ENCODE measurements at places on chromosomes 16 and 17.

GRCh38 chr16:86317813-86318650 lies 192.3 kb upstream of the FOXF1 start:
- no peak for DNase-seq

DNA sequence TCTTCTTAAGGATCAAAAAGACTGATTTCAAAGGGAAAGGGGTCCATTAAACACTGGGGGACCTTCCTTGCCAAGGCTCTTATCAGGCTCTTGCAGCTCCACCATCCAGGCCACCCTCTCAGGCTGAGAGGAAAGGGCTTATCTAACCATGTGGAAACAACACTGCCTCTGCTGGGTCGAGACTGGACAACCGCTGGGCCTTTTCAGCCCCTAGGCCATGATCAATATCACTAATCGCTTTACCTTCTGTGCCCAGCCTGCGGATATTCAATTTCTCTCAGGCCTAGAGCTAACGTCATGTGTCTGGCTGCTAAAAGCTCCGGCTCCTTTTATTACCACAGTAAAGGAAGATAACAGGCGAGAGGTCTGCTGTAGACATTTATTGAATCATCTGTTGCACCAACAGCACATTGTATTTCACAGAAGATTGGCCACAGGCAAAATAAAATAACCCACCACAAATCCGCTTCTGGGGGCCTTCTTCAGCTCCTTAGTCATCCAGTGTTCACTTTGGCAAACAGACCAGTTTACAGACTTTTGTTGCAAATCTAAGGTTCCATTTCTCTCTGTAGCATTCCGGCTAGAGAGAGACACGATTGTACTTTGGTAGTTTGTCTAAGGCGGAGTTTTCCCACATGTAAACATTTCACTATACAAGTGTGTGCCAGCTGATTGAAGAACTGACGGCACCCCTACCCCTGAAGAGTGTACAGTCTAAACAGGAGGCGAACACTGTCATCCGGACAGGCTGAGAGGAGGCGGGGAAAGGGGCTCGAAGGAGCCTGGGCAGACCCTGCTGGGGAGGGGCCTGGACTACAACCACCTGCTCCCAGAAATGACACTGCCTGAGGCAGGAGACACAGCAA lies 13.9 kb downstream of the CYB561 start:
- no peak for DNase-seq

DNA sequence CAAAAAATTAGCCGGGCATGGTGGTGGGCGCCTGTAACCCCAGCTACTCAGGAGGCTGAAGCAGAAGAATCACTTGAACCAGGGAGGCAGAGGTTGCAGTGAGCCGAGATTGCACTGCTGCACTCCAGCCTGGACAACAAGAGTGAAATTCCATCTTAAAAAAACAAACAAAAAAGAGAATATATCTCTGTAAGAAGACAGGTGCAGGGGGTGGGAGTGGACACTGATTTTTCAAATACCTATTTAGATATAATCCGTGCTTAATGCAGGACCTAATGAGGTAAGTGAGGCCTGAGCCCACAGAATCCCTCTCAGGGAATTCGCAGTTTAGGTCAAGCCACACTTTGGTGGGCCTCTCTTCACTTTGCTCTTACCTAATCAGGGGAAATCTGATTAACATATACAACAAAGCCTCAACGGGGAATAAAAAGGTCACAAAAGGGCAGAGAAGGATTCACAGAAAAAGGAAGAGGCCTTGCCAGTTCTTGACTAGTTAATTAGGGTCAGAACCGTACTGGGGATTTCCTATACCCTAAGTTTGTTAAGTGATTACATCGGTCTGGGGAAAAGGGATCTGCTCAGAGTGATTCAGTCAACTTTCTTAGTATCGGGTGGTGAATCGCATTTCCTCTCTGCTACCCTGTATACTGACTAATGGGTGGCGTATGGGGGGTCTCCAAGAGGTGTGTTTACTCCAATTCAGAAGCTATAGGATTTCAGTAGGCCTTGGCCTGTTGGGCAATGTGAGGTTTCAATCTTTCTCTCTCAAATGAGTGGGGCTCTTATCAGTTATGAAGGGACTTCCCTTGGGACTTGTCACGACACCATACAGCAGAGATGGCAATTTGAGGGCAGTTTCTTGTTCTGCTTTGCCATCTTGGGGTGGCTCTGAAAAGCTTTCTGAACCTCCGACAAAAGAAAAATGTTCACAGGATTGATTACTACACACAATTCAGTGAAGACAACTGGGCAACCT lies 1.9 kb upstream of the NFAT5 start:
- no peak for DNase-seq

DNA sequence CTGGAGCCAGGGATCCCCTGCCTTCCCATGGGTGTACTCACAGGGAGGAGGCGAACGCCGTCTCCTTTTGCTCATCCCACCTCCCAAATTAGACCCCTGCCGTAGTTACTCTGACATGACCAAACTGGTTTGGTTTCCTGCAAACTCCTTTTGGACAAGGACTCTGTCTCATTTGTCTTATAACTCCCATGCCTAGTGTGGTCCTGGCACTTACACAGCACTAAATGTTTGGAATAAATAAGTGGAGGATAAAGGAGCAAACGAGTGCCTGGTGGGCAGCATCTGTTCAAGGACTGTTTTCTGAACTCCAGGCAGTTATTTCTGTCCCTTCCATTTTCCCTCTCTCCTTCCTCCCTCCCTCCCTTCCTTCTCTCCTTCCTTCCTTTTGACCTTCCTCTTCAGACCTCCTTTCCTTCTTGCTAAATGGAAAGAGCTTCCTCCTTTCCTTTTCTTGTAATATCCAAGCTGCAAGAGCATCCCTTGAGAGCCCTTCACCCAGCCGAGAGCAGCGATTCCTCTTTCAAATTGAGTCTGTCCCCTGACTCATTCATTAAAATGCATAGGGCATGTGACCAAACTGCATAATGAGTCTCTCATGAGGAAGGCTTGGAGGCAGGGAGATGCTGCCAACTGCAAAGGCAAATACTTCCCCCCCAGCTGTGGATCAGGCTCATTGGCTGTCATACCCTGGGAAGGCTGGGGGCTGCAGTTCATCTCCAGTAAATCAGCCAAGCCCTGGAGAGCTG lies 36.8 kb downstream of the CHD9 start:
- no peak for DNase-seq

DNA sequence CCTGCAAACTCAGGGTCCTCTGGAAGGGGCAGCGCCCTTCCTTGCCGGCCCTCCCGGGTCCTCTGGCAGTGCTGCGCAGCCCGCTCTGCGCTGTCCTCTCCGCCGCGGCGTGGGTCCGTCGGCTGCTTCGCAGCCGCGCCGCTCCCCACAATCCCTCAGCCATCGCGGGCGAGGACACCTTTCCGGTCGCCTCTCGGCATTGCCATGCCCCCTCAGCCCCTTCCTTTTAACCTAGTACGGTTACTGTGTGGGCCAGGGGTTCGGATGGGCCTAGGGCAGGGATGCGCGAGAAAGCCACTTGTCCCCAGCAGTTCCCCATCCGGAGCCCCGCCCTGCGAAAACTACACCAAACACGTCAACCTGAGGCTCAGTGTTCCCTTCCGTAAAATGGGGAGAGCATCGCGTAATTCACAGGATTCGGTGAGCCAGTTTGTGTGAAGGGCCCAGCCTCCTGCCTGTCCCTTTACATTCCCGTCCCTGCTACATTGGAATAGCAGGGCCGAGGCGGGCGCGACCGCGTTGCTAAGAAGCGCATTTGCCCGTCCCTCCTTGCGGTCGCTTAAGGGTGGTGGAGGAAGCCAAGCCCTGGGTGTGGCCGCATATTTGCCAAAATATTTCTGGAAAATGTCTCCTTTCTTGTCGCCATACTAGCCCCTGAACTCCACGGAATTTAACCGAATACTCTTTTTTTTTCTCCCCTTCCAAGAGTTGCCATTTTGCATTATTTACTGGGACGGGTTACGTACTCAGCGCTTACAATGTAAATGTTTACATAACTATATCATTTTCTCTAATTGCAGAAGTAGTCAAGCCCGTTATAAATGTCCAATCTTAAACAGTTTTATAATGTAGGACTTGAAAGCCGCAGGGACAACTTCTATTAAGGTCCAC lies 13.2 kb downstream of the COPZ2 start:
- DNase-seq = no peak

- DNase-seq = no peak
Observed at GRCh38 chr16:66840883-66841282, 3.3 kb upstream of the CA7 start.

DNA sequence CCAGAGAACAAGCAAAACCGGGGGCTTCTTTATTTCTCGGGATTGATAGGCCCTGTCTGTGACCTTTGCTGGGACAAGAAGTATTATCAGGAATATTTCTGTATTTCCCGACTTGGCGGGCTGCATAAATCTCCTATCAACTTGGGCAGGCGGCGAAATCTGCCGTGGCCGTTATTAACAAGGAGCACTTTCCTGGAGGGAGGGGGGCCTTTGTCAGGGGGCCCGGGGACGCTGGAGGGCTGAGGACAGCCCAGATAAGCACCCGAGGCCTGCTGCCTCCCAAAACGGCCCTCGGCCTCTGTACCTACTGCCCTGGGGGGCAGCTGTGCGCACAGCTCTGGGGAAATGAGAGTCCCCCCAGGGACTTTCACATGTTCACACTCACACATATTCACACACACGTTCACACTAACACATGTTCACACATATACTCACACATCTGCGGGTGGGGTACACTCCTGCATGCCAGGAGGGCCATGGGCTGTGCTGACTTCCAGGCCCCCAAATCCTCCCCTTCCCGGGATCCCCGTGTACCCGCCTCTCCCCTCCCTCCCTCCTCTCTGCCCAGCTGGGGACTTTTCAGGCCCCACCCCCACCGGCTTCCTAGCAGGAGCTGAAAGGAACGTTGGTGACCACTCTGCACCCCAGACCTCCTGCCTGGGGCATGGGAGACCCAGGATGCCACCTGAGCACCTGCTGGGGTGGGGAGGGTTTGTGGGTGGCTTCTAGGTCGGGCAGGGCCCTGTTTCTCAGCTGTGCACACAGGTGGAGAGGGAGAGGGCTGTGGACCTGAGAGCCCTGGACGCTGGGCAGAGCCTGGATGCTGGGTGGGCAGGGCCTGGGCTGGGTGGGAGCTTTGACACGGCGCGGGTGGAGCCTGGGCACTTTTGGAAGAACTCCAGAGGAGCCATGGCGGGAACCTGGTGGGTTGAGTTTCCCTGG lies 24.3 kb upstream of the GSE1 start:
- DNase-seq = no peak

DNA sequence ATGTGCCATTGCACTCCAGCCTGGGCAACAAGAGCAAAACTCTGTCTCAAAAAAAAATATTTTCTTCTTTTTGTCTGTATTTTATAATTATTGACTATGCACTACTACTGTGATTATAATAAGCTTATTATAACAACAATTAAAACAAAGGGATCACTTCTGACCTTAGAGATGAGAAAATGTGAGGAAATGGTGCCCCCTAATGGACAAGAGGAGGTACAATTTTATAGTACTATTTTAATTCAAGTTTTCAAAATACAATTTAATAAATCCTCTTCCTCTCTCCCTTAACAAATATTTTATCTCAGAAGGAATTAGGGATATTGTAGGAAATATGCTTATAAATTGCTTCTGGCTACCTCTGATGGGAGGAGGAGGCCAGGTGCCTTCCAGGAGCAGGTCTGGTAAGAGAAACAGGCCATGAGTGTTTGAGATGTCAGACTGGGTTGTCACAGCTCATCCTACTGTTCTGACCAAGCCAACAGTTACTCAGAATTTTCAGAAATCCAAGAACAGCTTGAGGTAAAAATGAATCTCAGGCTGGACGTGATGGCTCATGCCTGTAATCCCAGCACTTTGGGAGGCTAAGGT lies 14.0 kb downstream of the VPS53 start:
- DNase-seq = no peak

DNA sequence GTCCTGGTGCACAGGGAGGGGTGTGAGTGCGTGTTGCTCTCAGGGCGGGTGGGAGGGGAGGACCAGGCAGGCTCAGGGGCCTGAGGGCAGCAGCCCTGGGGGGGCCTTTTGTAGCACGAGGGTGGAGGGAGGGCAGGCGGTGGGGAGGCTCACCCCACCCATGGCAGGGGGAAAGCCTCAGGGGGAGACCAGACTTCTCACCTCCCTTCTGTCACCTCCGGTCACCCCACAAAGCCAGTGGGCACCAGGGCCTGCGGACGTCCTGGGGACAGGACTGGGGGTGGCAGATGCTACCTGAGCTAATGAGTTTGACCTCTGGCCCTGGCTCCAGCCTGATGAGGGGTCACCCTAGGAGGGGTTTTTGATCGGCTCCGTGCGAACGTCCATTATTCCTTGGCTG lies 39.0 kb downstream of the SOX8 start:
- no peak for DNase-seq

- DNase-seq = no peak
Observed at GRCh38 chr16:84687715-84688114, 12.1 kb upstream of the USP10 start.

DNA sequence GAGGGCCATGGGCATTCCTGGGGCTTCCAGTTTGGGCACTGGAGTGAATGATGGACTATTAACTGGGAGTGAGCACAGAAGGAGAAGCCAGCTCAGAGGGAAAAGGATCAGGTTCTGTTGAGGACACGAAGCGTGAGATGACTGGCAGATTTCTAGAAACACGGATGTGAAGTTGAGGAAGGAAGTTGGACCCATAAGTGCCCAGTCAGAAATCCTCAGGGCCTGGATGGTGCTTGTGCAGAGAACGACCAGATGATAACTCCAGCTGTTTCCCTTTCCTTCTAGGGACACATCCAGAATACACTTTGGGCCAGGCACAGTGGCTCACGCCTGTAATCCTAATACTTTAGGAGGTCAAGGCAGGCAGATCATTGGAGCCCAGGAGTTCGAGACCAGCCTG lies 23.3 kb upstream of the ANKRD40CL start:
- DNase-seq = no peak

DNA sequence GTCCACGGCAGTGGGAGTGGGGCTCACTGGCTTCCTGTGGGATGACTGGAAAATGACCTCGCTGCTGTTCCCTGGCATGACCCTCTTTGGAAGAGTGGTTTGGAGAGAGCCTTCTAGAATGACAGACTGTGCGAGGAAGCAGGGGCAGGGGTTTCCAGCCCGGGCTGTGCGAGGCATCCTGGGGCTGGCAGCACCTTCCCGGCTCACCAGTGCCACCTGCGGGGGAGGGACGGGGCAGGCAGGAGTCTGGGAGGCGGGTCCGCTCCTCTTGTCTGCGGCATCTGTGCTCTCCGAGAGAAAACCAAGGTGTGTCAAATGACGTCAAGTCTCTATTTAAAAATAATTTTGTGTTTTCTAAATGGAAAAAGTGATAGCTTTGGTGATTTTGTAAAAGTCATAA lies 7.8 kb upstream of the RNF213 start:
- no peak for DNase-seq

- no peak for DNase-seq
Observed at GRCh38 chr17:80832266-80832676, 159.4 kb upstream of the CHMP6 start.

Measured in glomerular endothelial cell (primary cell).